ENCODE measurements at places on chromosomes 1 and 21. TPM values are rescaled to one million over a fixed set of nuclear protein-coding genes. Genes with fewer than 3 reads are reported as not detected.

The RNU11 gene
- not detected for total RNA-seq

The HJV gene
- total RNA-seq: 98.2 TPM

GRCh38 chr1:93576746-93577145 is 104.9 kb downstream of the BCAR3 start:
- no peaks in the 10 kb centered on the region for H3K27me3 ChIP-seq
- H3K36me3 ChIP-seq: peaks cover 54% of the 10 kb centered on the region
- no peak for DNase-seq
- peaks cover 33% of the 10 kb centered on the region for H3K4me1 ChIP-seq
- H3K4me3 ChIP-seq: no peak overlapping the region

- no peak overlapping the region for H3K27ac ChIP-seq
- no peak overlapping the region for H3K4me3 ChIP-seq
- H3K27me3 ChIP-seq: peaks cover 3% of the 10 kb centered on the region
- peaks cover 13% of the 10 kb centered on the region for H3K4me1 ChIP-seq
- DNase-seq: no peak
- no peaks in the 10 kb centered on the region for H3K36me3 ChIP-seq
Observed at GRCh38 chr1:24151175-24151533, 8.2 kb upstream of the IL22RA1 start.

DNA sequence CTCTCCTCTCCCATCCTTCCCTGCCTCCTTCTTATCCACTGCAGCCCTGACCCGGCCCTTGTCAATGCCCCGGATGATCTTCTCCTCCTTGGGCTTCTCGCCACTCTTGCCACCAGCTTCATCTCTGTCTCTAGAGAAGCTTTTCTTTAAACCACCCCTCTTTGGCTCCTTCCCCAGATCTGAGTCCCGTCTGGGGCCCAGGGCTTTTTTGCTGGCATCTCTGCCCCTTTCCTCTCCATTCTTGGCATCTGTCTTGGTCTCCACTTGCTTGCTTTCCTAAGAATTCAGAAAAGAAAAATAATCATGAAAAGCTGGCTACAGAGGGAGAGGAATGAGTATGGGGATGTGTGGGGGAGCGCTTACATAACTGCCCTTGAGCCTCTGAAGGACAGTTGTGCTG is 11.8 kb downstream of the SHISA4 start:
- H3K27ac ChIP-seq: no peak overlapping the region
- H3K36me3 ChIP-seq: peaks cover 5% of the 10 kb centered on the region
- no peak overlapping the region for H3K4me3 ChIP-seq
- peaks cover 23% of the 10 kb centered on the region for H3K4me1 ChIP-seq
- DNase-seq: no peak
- H3K27me3 ChIP-seq: no peaks in the 10 kb centered on the region

DNA sequence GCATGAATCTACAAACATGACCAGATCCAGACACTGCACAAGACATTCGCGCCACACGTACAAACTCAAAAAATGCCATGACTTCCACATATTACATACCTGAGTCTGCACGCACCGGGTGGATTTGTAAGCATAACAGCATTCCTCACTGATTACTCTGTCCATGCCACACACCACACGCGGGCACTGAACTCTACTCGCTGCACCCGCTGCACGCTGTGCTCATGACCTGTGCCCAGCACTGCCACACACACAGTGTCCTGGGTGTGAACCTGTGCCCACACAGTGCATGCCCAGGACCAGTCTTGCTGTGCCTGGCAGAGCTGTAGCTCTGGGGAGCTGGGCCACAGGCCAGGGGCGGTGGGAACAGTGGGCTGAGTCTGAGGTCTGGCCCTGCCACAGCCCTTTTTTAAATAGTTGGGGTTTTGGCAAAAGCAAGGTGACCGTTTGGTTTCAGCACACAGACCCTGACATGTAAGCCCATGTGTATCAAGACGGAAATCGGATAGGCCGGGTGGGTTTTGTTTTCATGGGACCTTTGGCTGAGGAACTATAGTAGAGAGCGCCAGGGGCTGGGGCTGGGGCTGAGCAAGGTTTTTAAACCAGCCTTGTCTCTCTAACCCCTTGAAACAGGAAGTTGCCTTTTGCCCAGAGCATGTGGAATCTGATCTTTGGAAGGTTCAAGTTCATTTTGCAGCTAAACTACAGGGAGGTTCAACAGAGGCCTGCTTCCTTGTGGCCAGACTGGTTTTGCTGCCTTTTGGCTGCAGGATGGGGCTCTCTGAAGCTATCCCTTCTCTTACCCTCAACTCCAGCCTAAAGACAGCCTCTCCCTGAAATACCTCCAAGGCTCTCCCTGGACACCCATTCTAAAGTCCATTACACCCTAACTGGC is 12.3 kb upstream of the GOLT1A start:
- no peak for DNase-seq
- no peaks in the 10 kb centered on the region for H3K4me1 ChIP-seq
- no peaks in the 10 kb centered on the region for H3K36me3 ChIP-seq
- H3K27ac ChIP-seq: no peak overlapping the region

- no peaks in the 10 kb centered on the region for H3K4me1 ChIP-seq
- H3K27me3 ChIP-seq: no peaks in the 10 kb centered on the region
- no peak overlapping the region for H3K4me3 ChIP-seq
- no peak for DNase-seq
Observed at GRCh38 chr1:23029337-23029736, 10.1 kb downstream of the KDM1A start.

The TOR1AIP1 gene
- 47.9 TPM for total RNA-seq

GRCh38 chr1:183840140-183840539 is 35.2 kb downstream of the RGL1 start:
- peaks cover 5% of the 10 kb centered on the region for H3K36me3 ChIP-seq
- H3K27ac ChIP-seq: no peak overlapping the region
- no peak for DNase-seq
- H3K27me3 ChIP-seq: no peaks in the 10 kb centered on the region
- no peak overlapping the region for H3K4me3 ChIP-seq

DNA sequence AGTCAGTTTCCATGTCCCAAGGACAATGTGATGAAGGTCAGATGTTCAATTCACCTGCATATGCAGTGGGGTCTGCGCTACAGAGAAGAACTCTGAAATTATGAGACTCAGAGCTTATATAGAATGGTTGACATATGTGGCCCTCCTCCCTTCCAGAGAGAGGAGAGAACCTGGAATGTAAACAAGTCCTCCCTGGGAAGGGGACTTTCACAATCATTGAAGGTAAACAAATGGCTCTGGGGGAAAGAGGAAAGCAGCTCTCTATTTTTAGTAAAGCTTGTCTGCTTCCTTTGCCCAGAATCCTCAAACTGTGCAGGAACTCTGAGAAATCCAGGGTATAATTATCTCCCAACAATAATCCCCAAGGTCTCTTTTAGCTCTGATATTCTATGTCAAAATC is 9.8 kb downstream of the OVGP1 start:
- no peaks in the 10 kb centered on the region for H3K4me1 ChIP-seq
- DNase-seq: no peak
- H3K4me3 ChIP-seq: no peak overlapping the region
- H3K27ac ChIP-seq: no peak overlapping the region
- H3K36me3 ChIP-seq: no peaks in the 10 kb centered on the region

GRCh38 chr1:28301368-28302174 is 27.3 kb upstream of the MED18 start:
- no peaks in the 10 kb centered on the region for H3K36me3 ChIP-seq
- H3K27me3 ChIP-seq: peaks cover 4% of the 10 kb centered on the region
- DNase-seq: no peak
- no peak overlapping the region for H3K27ac ChIP-seq
- H3K4me1 ChIP-seq: peaks cover 4% of the 10 kb centered on the region
